ENCODE measurements at places on chromosomes 3 and 15.
A peak's percentile ranks its signal among the peaks of the same experiment; 100 is the strongest.

DNA sequence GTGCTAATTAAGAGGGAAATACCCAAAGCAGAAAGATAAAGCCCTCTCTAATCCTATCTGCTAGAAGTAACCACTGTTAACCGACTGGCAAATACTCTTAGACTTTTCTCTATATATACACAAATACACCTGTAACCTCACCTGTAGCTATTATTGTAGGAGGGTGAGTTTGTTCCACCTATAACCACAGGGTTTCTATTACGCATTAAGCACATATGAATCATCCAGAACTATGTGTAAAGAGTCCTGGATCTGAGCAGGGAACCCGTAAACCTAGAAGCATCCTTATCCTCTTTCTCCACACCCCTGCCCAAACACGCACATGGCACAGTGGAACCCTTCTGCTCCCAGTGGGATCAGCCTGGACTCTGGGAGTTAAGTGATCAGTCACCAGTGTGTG is 172.8 kb upstream of the C2CD4B start:
- DNase-seq, result no peak

DNA sequence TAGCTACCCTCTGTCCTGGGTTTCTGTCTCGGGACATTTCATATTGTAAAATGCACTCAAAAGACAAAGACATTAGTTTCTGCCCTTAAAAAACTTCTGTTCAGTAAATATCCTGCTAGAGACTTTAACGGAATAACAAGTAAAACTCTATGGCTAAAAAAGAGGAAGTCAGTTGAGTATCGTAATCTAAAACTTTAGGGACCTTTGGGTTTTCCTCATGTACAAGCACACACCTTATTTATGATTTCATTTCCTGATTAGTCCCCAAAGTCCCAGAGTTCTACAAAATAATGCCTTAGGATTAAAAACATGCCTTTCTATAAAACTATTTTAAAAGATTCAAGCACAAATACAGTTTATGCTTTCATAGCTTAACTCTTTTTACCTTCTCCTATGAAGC is 585.9 kb downstream of the UNC13C start:
- no peak for DNase-seq

DNA sequence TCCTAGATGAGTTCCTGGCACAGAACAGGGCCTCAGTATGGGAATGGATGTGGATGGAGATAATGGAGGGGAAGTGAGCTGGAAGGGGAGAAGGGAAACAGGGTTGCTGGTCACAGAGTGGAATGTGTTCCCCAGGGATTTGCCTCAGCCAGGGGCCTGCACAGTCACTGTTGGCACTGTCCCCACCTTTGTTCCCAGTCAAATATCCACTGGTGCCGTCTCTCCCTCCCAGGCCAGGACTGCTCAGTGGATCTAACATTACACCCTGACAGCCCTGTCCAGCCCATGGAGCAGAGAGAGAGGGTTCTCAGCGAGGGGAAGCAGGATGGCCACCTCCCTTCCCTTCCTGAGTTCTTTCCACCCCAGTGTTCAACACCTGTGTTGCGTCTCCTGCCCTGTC is 1.5 kb upstream of the PPP1R2 start:
- DNase-seq, result no peak

DNA sequence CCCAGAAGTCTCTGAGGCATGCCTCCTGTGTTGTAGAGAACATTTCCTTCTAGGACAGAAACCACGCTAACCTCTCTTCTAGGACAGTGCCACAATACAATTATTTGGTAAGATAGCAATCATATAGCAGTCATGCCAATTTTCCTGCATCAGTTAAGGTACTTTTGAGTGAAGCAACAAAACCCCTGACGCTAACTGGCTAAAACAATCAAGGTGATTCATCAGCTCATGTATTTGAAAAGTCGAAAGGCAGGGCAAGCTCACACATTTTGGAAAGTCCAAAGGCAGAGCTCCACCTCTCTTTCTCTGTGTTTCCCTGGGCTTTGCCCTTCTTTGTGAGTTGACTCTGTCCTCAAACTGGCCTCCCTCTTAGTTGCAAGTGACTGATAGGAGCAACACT is 10.1 kb downstream of the TERC start:
- DNase-seq, result no peak

GRCh38 chr15:63348392-63348791 is 33.3 kb downstream of the CA12 start:
- peak; percentile 57 for DNase-seq

GRCh38 chr15:96274698-96275097 is 55.8 kb upstream of the NR2F2 start:
- peak; percentile 33 for DNase-seq

DNA sequence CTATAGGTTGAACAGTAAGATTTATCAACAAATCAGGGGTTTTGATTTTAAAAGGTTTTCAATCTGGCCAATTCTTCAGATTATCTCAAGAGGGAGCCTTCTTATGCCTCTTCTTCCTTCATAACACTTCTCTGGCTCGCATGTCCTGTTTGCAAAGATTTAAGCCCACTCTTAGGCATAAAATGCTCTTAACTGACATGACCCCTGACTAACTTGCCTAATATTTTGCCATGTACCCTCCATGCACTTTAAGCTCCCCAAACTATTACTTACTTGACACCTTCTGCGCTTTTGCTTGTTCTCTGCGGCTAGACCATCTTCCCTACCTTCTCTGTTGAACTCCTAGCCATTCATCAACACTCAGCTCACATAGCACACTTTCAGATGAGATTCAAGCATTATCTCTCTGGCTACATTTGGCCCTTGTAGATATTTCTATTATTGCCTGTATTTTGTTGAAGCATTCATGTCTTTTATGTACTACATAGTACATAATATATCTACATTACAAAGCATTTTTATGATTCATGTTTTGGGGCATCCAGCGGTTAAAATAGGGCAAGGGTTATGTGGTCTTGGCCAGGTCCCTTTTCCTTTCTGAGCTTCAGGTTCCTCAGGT is 1.0 kb upstream of the ARIH1 start:
- peak; percentile 69 for DNase-seq

GRCh38 chr3:54827056-54827687 is 100.7 kb downstream of the LRTM1 start:
- DNase-seq, result no peak

GRCh38 chr15:83012076-83012426 is 612 bp upstream of the C15orf40 start:
- no peak for DNase-seq

DNA sequence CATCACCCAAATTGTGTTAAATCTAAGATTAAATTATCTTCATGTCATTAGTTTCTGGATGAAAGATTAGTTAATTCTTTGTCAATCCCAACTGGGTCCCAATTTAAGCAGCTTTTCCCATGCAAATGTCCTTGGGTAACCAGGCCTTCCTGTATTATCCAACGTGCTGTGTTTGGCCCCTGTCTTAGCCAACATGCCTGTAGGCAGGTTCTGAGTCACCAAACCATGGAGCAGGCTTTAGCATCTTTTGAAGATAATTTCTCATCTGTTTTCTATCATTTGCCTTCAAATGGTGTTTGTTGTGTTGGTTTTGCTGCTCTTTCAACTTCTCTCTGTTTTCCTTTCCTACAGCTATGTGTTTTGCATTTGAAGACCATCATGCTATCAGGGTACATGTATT is 216.2 kb downstream of the ITPR1 start:
- DNase-seq, result peak; percentile 30

DNA sequence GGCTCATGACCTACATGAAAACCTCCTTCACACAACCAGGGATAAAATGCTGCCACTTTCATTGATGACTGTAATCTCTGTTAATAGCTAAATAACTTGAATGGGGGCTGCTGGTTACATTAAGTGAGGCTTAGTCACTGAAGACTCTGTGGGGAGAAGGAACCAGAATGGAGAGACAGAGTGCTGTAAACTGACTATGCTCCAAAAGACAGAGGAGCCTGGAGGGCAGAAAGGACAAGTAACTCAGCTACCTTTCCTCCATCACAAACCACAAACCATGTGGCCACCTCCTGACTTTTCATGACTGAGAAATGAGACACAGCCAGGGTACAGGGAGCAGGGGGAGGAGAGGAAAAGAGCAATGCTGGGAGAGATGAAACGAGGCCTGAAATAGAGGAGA is 97.1 kb upstream of the TRIM42 start:
- peak; percentile 35 for DNase-seq

DNA sequence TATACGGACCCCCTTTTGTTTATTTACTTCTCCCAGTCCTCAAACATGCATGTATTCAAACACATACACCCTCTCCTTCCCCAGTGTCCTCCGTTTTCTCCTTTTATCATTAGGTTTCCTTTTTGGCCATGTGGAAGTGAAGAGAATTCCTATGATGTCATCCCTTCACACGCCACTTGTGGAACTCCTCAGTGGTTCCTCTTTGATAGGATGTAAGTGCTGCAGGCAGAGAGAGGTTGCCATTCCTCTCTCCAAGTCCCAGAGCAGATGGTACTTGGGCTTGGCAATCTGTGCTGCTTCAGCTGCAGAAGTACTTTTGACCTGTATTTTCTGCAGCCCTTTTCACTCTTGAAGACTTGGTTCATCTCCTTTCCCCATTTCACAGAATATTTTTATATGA is 32.9 kb upstream of the CRTC3 start:
- DNase-seq, result peak; percentile 13

DNA sequence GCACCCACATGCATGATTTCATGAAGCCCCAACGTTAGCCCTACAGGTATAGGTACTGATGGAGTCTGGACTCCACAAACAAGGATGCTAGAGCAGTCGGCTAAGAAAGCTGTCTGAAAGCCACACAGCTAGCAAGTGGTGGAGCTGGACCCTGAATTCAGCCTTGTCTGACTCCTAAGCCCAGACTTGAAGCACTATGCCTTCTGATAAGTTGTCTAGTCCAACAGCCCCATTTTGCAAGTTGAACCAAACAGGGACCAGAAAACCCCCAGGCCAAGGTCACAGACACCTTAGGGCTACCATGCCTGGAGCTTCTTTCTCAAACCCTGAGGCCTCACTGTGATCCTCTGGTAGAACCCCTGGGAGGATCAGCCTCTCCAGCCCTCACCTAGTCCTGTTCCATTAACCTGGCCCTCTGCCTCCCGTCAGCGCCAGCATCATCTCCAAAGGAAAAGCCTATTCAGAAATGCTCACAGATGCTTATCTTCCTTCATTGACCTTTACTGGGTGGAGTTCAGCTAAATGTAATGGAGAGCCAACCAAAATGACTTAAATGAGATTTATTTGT is 1.7 kb upstream of the SLCO2A1 start:
- DNase-seq, result no peak

GRCh38 chr15:51285399-51285798 is 53.0 kb downstream of the CYP19A1 start:
- no peak for DNase-seq

GRCh38 chr3:38649500-38650247 is at the start of gene SCN5A:
SCN5A (minus strand) TSS chr3:38649687; CDS start chr3:38633307, 16,380 bp downstream.
- no peak for DNase-seq

GRCh38 chr15:64635499-64636495 is 139.6 kb downstream of the RBPMS2 start:
- peak; percentile 86 for DNase-seq

DNA sequence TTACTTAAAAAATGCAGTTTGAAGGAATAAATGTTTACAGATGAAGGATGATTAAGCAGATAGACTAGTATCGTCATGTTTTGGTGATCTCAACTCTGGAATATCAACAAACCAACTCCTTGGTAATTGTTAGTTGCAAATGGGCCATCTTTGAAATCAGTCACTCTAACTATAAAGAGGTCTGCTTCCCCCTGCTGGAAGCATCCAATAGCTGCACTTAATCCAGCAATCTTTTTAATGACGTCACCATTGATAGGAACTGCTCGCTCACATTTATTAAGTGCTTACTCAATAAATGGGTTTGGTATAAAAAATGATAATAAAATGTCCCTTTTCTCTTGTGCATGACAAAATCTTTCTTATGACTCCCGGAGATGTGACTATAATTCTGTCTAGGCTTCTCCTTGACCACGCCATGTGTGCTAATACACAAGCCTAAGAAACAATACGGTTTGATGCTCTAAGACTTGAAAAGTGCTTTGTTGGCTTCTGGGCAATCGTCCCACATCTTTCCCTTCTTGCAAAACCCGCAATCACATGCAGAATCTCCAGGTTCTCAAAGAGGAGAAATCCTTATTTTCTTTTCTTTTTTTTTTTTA is 227.6 kb upstream of the POU1F1 start:
- peak; percentile 87 for DNase-seq

- DNase-seq, result no peak
These were observed 41.5 kb downstream of the TOPBP1 start for GRCh38 chr3:133620066-133620784.

DNA sequence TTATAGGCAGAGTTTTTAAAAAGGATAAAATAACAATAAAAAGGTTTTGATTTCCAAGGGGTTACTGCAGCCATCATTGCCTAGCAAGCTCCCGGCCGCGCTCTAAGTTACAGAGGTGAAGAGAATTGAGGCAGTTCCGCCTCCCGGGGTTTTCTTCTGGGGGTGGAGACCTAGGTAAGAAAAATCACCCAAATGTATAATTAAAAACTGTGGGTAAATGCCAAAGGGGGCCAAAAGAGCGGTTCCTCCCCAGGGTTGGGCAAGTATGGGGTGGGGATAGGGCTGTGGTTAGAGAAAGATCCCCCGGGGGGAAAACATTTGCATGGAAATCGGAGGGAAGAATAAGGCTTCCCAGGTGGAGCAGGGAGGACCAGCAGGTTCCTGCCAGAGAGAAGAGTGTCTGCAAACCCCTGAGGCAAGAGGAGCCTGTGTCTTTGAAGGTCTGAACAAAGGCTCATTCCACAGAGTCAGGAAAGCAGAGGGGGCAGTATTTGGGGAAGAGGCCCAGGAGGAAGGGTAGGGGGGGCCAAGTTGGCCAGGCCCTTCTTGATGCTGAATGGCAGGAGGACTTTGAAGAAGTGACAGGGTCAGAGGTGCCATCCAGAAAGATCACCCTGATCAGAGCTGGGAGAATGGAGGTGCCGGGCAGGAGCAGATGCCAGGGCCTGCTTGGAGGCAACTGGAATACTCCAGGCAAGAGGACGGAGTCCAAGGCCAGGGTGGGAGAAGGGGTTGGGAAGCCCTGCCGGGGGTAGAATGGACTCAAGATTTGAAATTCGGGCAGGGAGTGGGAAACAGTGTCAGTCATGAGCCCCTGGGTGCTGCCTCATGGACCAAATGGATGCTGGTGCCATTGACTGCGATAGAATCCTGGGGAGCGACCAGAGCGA is 152.9 kb upstream of the RGMA start:
- no peak for DNase-seq

DNA sequence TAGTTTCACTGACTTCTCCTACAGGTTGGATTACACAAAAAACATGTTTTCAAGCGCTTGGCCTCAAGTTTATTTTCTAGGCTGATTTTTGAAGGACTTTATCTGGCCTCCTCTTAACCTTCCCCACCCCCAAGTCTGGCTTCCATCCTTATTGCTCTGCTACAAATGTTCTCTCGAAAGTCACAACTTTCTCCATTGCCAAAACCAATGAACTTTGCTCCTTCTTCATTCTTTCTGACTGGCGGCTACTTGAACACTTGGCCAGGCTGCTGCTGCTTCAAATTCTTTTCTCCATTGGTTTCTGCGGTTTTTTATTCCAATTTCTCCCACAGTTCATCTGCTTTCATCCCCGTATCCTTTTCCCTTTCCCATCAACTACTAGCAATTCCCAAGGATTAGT is 106.6 kb downstream of the TOP2B start:
- peak; percentile 90 for DNase-seq

GRCh38 chr3:191030491-191030890 is 168.0 kb upstream of the GMNC start:
- DNase-seq, result no peak

- no peak for DNase-seq
These were observed 35.5 kb downstream of the CADPS start for GRCh38 chr3:62839748-62840147.

All from choroid plexus epithelial cell (primary cell).